ENCODE measurements at places on chromosomes 3 and 15.

- DNase-seq = peak; percentile 7
These were observed 140.5 kb downstream of the DNAJB8 start for GRCh38 chr3:128326051-128326823.

- no peak for DNase-seq
These were observed 71.8 kb downstream of the CEMIP start for GRCh38 chr15:80850941-80851451.

DNA sequence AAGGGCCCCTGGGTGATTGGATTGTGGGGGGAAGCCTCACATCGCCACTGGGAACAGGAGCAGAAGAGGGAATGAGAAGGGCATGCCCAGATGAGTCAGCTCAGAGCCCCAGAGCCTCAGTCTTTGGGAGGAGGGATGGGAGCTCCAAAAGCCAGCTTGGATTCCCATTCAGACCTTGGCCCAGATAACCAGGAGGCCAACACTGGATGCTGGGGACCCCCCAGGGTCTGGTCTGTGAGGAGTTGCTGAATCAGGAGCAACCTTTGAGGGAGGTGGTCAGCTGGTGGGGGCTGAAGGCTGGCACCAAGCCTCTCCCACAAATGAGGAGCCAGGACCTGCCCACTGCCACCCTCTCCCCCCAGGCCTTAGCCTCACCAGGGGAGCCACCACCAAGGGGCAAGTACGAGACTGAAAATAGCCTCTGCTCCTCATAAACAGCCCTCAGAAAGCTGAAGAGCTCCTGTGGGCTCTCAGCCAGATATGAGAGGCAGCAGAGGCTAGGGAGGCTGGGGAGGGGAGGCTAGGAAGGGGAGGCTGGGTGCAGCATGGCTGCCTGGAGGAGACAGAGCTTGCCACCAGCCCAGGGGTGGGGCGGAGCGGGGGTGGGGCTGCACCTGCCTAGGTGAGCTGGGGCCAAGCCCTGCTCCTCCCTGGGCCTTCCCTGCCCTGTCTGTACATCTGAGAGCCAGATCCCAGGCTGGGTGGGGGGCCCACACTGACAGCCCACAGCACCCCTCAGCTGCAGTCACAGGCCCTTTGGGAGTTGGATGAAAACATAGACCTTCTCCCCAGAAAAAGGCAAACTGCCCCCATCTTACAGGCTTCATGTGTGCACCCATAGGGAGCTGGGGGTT lies 99.8 kb downstream of the SEC22A start:
- no peak for DNase-seq

DNA sequence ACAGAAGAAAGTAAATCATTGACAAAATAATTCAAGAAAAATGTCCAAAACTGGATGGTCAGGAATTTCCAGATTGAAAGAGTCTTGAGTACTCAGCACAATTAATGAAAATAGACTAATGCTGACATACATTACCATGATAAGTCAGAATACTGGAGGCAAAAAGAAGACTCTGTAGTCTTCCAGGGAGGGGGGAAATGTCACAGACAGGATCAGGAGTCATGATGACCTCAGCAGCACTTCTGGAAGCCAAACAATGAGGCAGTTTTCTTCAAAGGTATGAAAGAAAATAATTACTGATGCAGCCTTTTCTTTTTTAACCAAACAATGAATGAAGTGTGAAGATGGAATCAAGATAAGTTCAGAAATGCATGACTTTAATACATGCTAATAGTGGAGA lies 30.1 kb upstream of the SLC22A13 start:
- DNase-seq = no peak

DNA sequence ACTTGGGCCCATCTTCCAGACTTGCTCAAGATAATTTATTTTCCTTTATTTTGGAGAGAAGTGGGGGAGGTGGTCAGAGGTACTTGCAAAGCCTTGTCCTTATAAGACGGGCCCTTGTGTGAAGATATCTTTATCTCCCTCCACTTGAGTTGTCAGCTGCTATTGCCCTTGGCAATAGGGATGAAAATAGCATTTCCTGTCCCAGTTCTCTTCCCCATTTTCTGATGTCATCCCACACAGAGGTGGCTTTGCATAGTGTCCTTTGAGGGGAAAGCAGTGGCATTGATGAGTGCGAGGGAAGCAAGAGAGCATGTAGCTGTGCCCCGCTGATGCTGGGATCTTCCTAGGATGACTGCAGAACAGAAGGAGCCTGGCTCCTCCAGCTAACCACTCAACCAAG lies 41.9 kb upstream of the TUBGCP5 start:
- no peak for DNase-seq

DNA sequence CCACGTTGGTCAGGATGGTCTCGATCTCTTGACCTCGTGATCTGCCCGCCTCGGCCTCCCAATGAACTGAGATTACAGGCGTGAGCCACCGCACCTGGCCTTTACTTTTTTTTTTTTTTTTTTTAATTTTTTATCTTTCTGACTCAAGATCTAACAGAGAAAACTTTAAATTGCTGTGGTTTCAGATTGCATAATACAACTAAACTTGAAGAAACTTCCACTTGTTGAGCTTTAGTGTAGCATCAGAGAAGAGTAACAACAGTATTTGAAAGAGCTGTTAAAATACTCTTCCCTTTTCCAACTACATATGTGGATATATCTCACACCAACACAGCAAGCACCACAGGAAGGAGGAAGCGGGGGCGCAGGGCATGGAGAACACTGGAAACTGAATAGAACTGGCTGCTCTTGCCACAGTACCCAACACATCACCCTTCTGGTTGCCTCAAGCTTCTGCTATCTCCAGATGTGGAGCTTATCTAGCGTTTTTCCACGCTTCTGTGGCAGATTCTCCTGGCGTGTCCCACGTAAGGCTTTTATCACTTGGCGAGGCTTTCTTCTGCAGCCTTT lies 45.4 kb downstream of the MAP6D1 start:
- no peak for DNase-seq

GRCh38 chr3:148360051-148360450 lies 337.7 kb upstream of the AGTR1 start:
- DNase-seq = no peak

- no peak for DNase-seq
These were observed 58.1 kb upstream of the CD200R1L start for GRCh38 chr3:112904786-112905185.

DNA sequence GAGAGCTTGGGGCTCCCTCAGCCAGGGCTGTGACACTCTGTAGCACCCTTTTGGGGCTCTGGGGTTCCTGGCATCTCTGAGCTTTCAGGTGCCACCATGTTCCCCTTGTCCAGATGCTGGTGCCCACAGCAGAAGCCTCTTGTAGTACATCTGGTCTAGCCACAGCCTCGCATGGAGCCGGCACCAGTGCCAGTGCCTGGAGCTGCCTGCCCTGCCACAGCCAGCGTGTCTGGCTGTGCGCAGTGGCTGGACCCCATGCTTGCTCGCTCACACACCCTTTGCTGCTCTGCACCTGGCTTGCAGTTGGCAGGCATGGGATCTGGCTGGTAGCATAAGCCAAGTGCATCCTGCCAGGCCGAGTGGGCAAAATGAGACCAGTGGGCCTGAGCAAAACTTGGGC lies 744.8 kb upstream of the GBE1 start:
- DNase-seq = no peak

DNA sequence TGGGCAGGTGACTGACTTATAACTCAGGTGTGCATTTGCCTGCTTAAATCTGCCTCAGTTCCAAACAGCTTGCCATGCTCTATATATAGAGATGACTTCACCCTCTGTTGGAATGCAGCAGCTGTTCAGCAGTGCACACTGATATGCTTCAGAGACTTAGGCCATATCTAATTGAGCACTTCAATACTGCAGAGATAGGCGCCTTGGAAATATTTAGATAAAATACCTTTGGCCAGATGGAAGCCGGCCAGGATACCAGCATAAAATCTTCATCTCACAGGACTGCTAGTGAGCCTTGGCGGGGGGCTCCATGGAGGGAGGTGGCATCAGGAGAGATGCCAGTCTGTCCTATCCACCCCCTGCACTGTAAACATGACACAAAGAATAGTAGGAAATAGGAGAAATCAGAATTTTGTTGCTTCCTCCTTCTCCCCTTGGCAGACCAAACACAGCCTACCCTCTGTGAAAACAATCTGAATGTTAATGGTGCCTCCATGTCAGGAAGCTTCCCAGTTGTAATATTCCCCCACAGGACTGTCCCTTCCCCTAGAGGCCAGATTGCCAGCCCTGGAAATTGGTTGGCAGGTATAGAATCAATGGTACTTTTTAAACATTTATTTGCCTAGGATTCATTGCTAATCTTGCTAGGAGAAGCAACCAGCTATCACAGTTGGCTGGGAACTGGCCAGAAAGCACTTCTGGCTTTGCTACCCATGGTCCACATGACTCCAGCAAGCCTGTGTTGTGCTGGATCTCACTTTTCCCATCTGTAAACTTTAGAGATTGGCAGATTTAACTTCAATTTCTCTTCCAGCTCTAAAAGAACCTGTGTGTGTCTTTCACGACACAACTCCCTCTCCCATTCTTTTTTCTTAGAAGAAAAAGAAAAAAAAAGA lies 215.5 kb upstream of the KCNMB2 start:
- no peak for DNase-seq

DNA sequence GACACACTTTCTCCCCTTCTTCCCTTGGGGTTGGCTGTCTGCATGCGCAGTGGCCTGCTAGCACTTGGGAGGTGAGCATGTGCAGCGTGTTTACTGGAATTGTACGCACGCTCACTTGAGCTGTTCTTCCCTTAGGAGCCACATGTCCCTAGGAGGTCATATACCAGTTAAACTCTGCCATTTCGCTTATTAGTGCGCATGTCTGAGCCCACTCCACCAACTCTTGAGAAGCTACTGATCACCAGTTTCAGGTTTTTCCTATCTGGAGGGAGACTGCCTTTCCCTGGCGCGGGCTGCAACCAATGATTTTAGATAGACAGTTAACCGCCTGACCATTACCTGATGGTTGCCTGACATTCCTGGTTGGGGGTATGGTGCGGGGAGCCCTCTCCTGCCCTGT lies 47.6 kb upstream of the SPPL2A start:
- no peak for DNase-seq

GRCh38 chr15:46918462-46919140 lies 798.7 kb upstream of the SEMA6D start:
- DNase-seq = no peak

DNA sequence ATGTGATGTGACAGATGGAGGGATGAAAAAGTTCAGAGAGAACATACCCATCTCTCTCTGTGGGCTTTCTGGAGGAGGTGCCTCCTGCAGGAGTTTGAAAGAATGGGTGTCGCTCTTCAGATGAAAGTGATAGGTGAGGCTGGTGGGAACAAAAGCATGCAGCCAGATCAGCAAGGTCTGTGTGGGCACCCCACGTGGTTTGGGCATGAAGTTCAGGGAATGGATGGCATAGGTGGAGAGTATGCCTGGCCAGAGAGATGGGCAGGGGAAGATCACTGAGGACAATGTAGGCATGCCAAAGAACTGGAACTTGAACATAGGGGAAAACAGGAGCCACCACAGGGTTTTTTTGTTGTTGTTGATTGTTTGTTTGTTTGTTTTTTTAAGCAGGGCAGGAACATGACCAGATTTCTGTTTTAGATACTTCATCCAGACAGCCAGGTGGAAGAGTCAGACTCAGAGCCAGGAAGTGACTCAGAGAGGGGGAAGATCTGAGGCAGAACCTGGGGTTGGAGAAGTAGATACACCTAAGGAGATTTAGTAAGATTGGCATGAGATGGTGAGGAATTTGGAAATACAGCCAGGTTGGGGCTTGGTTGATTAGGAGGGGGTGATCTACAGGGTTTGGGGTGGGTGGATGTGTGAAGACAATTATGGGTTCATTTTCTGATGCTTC lies 64.8 kb upstream of the CLSTN2 start:
- no peak for DNase-seq

DNA sequence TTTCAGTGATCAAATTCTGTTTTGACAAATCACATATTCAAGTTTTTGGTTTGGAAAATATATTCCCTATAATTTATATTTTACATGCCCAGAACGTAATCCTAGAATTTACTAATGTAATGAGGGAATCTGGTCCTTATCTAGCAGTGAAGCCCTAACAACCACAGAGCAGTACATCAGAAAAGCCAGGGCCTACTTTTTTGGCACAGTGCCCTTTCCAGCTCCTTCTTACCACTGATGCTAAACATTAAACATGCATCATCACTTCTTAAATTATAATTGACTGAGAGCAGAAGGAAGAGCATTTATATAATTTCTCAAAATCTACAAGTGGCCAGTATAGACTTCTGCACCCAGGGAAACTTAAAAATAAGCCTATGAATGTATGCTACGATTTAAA lies 66.7 kb downstream of the FBXL22 start:
- no peak for DNase-seq

GRCh38 chr15:42608752-42609488 lies 33.5 kb downstream of the STARD9 start:
- no peak for DNase-seq

- DNase-seq = no peak
These were observed 33.1 kb downstream of the GABRB3 start for GRCh38 chr15:26739791-26740190.

Data from common myeloid progenitor, CD34-positive (primary cell).